ENCODE measurements at places on chromosomes 6 and 20.

- DNase-seq, result no peak
These were observed 401.6 kb upstream of the RUNX2 start for GRCh38 chr6:44926556-44926955.

- no peak for DNase-seq
These were observed 85.6 kb downstream of the BFSP1 start for GRCh38 chr20:17445543-17445942.

GRCh38 chr6:28875191-28875747, 48.5 kb downstream of the TRIM27 start:
- DNase-seq, result no peak

DNA sequence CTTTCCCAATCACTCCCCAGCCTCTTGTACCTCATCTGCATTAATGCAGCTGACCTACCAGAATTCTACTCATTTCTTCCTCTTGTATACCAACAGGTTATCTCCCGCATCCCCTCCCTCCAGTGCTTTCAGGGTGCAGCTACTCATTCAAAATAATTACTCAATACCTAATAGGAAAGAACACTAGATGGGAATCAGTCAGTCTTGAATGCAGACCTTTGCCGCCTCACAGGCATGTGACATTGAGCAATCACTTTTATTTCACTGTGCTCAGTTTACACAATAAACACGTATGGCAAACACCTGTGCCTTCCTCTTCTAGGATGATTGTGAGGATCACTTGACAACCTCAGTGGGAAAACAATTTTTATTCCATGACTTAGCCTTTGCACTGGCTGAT, 13.3 kb downstream of the ZSCAN31 start:
- DNase-seq, result no peak

DNA sequence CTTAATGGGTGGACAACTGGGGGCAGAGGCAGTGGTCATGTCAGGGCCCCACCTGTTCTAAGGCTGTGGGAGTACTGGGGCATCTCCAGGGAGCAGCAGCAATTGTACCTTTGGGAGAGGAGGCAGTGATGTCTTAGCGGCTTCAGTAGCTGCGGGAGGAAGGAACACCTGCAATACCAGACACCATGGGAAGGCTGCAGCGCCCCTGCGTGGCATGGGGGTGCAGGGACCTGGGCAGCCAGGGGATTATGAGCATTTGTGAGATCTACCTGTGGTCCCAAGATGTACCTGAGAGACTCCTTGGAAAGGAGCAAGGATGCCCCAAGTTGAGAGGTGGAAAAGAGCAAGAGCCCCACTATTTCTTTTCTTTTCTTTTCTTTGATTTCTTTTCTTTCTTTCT, 112.1 kb upstream of the GPR6 start:
- DNase-seq, result no peak

GRCh38 chr6:82259389-82259788, 11.8 kb upstream of the IBTK start:
- DNase-seq, result no peak

- DNase-seq, result no peak
These were observed 83.6 kb downstream of the SIM1 start for GRCh38 chr6:100381111-100381510.

GRCh38 chr6:43972179-43972912, 154.9 kb downstream of the MRPL14 start:
- no peak for DNase-seq

- no peak for DNase-seq
These were observed 36.1 kb upstream of the NKX2-4 start for GRCh38 chr20:21433329-21433890.

Data from HTR-8/SVneo (cell line).